NCI-H187 (cell line): ENCODE measurements at places on chromosomes 7 and 10.

- DNase-seq, result no peak
Observed at GRCh38 chr10:77857272-77857671, 69.3 kb downstream of the DLG5 start.

DNA sequence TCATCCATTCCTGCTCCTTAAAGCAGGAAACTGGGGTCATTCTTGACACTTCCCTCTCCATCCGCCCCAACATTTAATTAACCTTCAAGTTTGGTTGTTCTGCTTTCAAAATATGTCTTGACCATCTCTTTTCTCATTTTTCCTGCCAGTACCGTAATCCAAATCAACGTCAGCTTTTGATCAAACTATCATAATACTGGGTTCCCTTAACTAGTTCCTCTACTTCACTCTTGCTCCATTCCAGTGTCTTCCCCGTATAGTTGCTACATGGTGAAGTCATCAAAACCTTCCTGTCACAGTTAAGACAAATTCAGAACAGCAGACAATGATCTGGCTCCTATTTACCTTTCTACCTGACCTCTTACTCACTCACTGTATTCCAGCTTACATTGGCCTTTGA, 6.6 kb upstream of the KLF14 start:
- no peak for DNase-seq

DNA sequence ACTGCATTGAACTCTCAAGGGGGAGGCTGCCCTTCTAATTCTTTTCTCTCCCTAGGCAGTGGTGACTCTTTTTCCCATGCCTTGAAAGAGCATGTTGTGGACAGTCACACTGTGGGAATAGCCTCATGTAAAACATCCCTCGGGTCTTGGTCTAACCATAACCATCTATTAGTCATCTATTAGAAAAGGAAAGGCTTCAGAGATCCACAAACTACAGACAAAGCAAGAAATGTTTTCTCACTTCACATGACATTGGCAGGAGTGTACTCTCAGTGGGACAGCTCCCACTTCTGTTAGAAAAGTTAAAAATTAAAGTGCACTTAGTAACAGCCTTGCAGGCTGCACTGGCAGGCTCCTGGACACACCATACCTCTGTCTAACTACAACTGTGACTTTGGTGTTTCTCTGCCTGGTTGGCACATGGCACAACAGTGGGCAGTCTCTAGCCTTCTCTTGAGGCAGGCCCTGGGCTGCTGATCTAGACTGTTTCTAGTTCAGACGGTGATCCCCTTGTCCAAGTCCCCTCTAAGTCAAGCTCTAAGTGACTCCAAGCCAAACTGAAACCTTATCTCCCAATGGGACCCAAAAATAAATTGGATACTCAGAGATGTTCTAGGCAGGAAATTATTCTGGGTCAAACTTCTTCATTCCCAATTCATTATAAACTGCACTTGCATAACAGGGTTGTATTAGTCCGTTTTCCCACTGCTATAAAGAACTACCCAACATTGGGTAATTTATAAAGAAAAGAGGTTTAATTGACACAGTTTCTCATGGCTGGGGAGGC, 57.9 kb upstream of the ITGB1 start:
- no peak for DNase-seq

DNA sequence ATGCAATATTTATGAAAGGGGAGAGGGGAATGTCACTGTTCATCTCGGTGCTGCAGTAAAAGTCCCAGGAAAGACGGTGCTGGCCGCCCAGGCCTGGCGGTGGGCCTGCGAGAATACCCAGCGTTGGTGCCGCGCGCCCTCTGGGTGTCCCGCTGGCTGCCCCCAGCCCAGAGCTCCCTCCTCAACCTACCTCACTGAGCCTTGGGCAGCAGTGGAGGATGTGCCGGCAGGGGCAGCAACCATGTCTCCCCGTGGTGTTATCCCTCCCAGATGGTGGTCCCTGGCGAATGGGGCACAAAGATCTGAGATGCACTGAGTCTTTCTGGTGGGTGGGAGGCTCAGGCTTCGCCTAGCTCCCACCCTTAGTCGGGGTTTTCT, 9.5 kb upstream of the TLX1 start:
- no peak for DNase-seq

- DNase-seq, result no peak
Observed at GRCh38 chr10:128422190-128422589, 296.0 kb upstream of the MKI67 start.

DNA sequence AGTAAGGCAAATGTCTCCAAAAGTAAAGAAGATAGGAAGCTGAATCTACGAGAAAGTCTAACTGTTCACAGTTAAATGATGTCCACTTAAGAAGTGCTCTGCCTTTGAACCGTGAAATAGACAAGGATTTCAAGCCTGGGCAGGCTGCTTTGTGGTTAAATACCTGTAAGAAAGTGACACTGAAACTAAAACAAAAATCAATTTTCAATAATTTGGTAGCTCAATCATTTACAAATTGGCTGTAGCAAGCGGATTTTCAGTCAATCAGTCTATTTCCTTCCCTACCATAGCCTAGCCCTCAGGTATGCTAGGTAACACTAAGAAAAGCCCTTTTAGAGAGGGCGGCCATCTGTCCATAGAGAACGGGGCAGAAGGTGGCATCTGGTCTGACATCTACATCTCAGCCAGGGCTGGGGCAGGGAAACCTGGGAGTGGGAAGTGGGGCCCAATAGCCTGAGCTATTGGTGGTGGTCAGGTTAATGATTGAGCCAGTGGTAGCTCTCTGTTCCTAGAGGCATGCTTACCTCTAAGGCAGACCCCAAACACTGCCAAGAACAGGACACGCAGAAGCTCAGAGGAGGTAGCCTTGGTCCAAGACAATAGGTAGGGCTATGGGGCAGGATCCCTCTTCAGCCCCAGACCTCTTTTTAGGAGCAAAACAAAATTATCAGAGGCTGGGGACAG, 223.2 kb downstream of the CCSER2 start:
- no peak for DNase-seq
